ENCODE measurements at places on chromosomes 1 and 21.

- DNase-seq, result no peak
Observed at GRCh38 chr21:45655124-45655523, 11.6 kb downstream of the PCBP3 start.

GRCh38 chr1:168390271-168390670, 109.6 kb downstream of the TBX19 start:
- DNase-seq, result no peak

GRCh38 chr1:211282023-211282373, 22.8 kb downstream of the RCOR3 start:
- DNase-seq, result no peak

GRCh38 chr1:204443871-204444581, 32.4 kb upstream of the PPP1R15B start:
- DNase-seq, result no peak

DNA sequence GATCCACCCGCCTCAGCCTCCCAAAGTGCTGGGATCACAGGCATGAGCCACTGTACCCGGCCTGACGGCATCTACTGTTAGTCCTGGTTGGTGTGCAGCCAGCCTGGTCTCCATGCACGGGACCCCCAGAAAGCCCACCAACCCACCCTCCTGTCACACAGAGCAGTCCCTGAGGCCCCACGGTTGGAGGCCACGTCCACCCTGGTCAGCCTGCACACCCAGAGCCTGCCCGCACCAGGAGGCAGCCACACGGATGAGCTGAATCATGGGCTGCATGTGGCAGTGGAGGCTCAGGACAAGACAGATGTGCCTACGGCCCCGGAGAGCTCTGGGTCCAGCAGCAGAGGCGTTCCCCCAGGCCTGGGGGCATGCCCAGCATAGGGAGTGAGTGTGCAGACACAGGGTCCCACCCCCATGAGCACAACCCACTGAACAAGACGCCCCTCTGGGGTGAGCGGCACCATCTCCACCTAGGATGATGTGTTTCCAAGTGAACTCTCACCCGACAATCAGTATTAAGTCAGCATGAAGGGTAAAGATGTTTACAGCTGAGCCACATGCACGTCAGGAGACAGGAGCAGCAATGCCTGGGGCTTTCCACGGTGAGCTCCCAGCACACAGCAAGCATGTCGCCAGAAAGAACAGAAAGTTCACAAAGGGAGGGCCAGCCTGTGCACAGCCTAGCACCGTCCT, 102.1 kb downstream of the WDR4 start:
- DNase-seq, result no peak

DNA sequence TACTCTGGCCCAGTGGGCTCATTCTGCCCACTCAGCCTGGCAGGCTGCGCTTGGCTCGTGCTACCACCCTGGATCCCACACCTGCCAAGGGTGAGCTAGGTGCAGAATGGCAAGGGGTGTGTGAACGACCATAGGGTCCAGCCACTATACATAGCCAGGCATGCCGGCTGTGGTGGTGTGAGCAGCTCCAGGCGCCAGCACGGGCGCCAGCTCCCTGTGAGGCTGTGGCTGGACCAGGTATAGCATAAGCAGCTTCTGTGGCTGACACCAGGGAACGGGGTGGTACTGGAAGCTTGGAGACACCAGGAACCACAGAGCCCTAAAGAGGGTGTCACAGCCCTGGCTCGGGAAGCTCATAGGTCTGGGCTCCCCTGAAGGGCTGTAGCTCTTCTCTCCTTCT, 18.6 kb downstream of the CCDC18 start:
- no peak for DNase-seq

- no peak for DNase-seq
Observed at GRCh38 chr1:224558904-224559303, 57.2 kb upstream of the CNIH3 start.

DNA sequence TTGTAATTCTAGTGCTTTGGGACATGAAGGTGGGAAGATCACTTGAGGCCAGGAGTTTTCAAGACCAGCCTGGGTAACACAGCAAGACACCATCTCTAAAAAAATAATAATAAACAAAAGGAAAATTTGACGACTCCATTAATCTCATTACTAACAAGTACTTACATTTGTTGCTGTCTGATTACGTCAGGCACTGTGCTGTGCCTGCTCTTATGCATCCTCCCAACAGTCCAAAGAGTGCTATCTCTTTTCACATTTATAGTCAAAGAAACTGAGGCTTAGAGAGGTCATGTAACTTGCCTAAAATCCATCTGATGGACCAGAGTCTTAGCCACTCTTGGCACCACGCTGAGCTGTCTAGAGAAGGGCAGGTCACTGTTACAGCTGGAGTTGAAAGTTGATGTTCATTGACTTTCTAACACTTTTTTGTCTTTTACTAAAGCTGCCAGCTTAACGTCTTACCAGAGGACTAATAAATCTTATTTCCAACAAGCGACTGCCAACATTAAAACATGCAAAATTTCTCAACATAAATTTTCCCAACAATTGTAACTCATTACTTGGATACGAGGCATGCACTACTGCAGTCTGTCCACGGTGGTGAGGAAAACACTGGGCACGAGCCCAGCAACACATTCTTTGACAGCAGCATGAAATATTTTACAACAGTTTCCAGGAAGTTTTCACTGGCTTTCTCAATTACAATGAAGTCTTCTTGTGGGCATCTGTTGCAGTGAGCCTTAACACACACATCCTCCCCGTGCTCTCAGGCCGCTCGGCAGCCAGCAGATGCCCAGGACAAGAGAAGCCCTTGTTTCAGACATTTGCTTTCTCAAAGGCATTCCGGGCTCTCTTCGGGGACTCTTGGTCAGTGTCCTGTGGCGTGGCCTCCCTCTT, 262.9 kb upstream of the PROX1 start:
- no peak for DNase-seq

GRCh38 chr21:42223826-42224575, 5.1 kb downstream of the ABCG1 start:
- DNase-seq, result no peak

DNA sequence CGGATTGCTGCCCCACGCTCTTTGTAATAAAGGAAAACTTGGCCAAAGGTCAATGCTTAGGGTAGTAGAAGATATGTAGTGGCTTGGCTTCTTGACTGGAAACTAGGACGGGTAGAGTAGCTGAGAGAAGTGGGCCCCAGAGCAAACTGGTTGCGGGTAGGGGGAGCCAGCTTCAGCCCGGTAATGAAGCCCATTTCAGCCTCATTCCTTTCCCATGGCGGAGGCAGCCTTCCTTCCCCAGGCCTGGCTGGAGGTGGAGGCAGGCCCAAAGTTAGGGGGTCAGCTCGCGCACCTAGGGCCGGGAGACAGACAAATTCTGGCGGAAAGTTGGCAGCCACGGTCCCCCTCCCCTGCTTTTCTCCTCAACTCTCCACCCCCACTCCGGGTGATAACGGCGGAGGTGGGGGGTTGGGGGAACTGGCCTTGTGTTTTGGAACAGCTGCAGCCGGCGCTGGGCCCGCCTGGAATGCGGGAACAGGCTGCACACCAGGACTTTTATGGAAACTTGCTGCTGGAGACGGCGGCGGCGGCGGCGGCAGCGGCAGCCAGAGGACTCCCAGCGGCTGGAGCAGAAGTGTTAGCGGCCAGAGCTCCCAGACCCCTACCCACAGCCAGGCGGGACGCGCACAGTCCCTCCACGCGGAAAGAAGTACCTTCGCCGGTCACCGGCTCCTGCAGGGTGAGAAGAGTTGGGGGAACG, at the start of gene NEXN:
Gene NEXN (plus strand): TSS at position 544 of the 700 bp plus-strand sequence. CDS start 27,483 bp downstream, outside the sequence.
- DNase-seq, result no peak

GRCh38 chr1:228066891-228067654, 15.4 kb upstream of the ARF1 start:
- no peak for DNase-seq

DNA sequence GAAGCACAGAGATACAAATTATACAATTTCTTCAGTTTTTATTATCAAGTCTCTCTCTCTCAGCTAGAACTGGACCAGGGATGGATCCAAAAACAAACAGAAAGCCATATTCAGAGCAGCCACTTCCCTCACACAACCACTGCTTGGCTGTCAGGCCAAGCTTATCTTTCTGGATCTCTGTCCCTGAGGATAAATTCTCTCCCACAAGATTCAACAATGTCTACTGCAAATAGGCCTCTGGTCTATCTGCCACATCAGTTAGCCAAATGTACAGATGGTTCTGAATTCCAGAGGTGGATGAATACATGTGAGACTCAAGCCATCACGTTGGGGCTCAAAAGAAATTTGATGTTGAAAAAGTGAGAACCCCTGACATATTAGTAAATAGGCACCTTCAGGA, 350.9 kb downstream of the LTN1 start:
- no peak for DNase-seq

DNA sequence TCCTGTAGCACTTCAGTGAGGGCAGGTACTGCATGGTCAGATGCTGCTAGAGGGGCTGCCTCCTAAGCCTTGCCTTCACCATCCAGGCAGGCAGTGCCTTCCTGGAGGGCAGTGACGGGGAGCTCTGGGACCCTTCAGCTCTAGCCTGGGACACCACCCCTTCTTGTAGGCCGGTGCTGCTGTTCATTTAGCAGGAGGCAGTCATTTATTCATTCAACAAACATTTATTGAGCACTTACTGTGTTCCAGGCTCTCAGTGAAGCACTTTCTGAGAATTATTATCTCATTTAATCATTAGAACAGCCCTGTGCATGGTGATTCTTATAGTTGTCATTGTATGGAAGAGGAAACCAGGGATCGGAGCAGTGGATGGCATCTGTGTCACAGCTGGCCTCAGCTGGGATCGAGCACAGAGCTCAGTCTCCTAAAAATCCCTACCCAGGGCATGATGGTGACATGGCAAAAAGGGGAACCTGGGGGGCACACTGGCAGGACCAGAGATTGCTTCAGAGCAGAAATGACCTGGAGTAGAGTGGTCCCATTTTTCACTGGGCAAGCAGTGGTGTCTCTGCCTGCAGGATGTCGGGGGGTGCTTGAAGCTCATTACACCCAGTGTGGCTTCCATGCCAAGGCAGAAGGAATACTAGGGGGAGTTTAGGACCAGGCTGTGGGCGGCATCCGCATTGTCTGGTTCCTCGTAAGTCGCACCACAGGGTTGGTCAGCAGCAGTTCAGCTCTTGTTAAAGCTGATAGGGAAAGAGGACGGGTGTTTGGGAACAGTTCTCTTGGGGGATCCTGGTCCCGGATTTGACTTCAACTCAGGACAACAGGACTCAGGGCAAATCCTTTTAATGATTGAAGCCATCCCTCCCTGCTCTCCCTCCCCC, 28.8 kb downstream of the ARHGEF10L start:
- no peak for DNase-seq

DNA sequence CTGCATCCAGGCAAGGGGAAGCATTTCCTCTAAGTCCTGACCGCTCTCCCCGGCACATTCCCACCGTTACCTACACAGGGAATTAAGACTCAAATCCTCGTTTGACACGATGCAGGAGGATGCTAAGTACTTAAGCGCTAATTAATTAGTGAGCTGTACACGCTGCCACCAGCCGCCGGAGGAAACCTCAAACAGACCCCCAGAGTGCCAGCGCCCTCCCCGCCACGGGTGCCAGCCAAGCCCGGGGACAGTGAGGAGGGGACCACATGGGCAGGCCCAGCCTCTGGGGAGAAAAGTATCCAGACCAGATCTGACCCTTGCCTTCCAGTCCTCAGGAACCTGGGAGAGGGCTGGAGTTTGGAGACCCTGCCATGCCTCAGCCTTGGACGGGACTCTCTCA, 17.4 kb upstream of the CASZ1 start:
- no peak for DNase-seq

Data from activated CD4-positive, alpha-beta T cell treated with anti-CD3 and anti-CD28 coated beads for 4 hours (primary cell).